ENCODE measurements at places on chromosomes 13 and 19.

- DNase-seq: no peak
Measured at GRCh38 chr13:46527237-46527636, 25.7 kb upstream of the LRCH1 start.

DNA sequence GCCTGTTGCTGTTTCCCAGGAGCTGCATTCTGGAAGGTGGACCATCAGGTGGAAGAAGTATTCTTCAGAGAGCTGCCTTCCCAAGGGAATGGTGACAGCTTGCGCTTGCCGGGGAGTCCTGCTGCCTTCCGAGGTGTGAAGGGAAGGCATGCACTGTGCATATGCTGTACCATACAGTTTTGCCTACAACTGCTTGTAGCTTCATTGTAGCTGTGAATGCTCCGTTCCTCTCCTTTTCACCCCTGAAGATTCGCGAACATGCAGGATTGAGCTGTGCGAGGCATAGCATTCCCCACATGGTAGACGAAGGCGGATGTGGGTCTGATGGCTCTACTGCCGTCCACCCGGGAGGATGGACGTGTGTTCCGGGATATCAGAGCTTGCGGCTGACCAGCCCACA is 243.2 kb upstream of the TSHZ3 start:
- DNase-seq: no peak

DNA sequence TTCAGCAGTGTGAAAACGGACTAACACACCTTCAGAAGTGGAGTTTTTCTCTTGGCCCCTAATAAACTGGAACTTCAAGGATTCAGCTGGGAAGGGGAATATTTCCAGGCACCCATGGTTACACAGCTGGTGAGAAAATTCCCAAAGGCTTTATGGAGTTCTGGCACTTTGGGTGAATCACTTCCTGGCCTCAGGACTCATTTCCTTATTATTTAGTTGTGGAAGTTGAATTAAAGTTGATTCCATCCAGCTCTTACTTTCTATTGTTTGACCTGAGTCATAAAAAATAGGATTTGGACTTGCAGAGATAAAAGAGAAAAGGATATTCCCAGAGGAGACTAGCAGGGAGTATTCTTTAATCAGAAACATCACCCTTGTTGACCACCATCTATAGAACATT is 882.1 kb downstream of the UQCRFS1 start:
- no peak for DNase-seq

DNA sequence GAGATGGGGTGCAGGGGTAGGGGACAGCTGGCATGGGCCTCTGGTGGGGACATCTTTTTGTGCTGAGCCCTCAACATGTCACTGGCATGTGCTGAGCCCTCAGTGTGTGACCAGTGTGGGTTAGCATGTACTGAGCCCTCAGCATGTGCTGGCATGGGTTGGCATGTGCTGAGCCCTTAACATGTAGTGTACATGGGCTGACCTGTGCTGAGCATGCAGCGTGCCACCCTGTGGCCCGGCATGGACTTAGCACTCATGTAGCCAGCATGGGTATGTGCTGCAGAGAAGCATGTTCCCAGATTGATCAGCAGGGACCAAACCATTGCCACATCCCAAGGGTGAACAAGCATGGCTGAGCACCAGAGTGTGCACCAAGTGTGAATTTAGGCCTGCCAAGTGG is 11.5 kb downstream of the HIPK4 start:
- no peak for DNase-seq

GRCh38 chr19:48874303-48875135 is 2.3 kb downstream of the PPP1R15A start:
- peak; percentile 36 for DNase-seq

DNA sequence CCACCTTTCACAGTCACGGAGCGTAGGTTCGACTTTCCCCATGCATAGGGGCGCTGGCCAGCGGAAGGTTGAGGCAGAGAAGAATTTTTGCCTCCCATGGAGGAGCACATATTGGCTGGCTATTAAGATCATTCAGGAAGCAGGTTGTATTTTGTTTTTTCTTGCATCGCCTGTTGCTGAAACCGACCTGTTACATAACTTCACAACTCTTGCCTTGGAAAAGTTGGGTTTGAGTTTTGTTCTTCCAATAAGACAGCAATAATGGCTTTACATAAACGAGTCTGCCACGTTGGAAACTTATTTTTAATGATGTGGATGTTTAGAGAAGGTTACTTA is 1.4 kb downstream of the UPF1 start:
- DNase-seq: no peak

- DNase-seq: no peak
Measured at GRCh38 chr13:98143157-98143553, 261 bp downstream of the FARP1 start.

DNA sequence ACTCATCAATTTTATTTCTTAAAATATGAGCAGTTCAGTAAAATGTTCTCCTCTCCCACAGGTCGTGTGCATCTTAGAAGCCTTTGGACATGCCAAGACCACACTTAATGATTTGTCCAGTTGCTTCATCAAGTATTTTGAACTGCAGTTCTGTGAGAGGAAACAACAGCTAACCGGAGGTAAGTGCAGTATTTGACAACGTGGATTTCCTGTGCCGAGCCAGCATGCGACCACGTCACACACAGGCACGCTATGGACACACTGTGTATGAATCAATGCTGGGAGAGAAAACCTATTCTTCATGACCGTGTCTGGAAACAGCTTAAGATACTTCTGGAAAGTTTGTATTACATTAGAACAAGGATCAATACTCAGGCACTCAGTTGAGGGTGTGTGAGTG is 268.5 kb downstream of the MYO16 start:
- DNase-seq: no peak

- peak; percentile 61 for DNase-seq
Measured at GRCh38 chr13:99425485-99426341, 75.6 kb upstream of the TM9SF2 start.

GRCh38 chr13:40192452-40192851 is 474.0 kb downstream of the FOXO1 start:
- DNase-seq: no peak

DNA sequence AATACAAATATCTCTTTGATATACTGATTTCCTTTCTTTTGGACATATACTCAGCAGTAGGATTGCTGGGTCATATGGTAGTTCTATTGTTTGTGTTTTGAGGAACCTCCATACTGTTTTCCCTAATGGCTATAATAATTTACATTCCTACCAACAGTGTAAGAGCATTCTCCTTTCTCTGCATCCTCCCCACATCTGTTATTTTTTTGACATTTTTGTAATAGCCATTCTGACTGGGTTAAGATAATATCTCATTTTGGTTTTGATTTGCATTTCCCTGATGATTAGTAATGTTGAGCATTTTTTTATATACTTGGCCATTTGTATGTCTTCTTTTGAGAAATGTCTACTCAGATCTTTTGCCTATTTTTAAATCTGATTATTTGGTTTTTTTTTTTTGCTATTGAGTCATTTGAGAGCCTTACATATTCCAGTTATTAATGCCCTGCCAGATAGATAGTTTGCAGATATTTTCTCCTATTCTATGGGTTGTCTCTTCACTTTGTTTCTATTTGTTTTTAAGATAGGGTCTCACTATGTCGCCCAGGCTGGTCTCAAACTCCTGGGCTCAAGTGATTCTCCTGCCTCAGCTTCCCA is 95.7 kb downstream of the FNDC3A start:
- DNase-seq: no peak

DNA sequence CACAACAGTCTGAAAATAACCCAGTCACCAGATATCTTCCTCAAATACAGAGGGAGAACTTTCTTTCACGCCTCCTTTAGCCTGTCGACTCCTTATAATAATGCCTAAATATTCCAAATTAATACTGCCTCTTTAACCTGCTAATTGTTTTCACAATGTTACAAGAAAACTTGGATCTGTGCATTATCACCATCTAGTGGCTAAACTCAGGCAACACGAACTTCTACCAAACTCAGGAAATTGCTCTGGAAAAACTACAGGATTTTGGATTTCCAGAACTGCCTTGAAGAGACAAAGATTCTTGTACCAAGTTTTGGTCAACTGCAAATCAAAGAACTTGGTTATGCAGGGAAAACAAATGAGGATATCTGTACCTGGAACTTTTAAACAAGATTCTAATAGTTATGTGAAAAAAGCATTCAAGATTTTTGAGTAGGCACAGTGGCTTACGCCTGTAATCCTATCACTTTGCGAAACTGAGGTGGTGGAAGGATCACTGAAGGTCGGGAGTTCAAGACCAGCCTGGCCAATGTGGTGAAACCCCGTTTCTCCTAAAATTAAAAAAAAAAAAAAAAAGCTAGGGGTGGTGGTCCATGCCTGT is 10.8 kb downstream of the CLN5 start:
- peak; percentile 18 for DNase-seq

- DNase-seq: no peak
Measured at GRCh38 chr13:99740251-99740979, 231.2 kb downstream of the ZIC5 start.

DNA sequence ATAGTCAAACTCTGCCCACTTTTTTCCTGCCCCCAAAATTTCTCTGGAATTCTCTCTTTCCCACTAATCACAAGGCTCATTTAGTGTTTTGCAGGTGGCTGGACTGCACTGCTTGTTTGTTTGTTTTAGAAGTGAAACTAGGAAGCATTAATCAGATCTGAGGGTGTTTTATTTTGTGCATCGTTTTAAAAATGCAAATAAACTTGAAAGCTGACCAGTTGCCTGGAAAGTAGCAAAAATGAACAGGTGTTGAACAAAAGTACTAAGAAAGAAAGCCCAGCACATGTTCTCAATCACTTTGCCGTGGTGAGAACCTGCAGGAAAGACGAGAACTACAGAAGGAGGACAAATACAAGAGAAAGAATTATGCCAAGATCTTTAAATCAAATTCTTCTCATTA is 365.5 kb downstream of the PCDH9 start:
- DNase-seq: no peak

DNA sequence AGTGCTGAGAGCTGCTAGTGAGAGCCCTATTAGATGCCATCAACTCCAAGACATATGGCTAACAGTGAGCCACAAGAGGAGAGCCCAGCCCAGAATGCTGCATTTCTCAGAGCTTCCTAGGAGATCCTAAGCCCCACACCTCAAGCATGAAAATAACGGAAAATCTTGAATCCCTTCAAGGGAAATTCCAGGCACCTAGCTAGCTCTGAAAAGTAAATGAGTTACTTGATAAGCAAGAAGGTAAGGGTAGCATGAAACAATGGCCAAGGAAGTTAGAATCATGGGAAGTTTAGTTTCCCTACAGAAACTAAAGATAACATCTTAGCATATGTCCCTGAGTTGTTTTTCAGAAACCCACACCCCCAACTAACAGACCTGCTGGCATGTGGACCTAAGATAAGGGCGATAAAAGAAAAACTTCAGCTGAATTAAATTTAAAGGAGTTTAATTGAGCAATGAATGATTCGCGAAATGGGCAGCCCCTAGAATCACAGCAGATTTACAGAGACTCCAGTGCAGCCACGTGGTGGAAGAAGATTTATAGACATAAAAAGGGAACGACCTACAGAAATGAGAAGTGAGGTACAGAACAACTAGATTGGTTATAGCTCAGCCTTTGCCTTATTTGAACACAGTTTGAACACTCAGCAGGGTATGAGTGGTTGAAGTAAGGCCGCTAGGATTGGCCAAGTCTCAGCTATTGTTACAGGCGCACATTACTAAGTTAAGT is 301.3 kb upstream of the DACH1 start:
- no peak for DNase-seq

DNA sequence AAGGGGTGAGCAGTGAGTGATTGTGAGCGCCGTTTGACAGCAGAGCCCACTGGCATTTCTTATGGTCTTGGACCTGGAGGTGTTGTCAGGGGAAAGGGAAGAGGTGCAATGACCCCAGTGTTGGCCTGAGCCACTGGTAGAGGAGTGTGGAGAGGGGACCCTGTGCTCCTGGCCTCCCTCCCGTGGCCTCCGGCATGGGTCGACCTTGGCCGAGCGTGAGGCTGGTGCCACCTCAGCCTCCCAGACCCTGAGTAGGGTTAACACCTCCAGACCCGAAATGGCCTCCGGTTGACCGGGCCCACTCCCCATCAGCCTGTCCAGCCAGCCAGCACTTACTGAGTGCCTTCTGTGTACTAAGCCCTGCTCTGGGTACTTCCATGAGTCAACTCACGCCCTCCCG is 6.5 kb downstream of the TRAPPC5 start:
- DNase-seq: no peak

DNA sequence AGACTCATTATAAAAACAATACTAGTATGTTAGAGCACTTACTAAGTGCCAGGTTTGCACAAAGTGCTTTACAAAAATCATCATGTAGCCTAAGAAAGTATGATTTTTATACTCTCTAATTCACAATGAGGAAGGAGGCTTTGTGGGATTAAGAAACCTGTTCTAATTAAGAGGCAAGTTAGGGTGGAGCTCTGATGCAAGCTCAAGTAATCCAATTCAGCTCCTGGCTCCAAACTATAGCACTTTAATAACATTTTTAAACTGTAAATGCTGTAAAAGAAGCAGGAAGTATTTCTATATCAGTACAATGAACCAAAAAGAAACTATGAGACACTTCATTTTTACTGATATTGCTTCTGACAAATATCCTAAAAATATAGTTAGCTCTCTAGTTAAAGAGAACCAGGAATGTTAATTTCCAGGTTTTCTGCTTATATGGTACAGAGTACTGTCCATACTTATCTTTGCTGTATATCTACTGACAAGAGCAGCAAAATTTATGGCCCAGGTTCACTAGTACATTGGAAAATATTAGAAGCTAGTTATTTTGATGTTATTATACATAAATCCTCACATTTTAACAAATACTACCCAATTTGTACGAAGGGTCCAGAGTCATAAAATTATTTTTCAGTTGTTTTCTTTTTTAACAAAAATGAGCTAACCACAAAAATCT is 482.0 kb downstream of the DIAPH3 start:
- no peak for DNase-seq
